Peyer's patch (tissue), 4 donors: ENCODE measurements at places on chromosomes 11 and 22.
A peak's percentile ranks its signal among the peaks of the same experiment; 100 is the strongest.

DNA sequence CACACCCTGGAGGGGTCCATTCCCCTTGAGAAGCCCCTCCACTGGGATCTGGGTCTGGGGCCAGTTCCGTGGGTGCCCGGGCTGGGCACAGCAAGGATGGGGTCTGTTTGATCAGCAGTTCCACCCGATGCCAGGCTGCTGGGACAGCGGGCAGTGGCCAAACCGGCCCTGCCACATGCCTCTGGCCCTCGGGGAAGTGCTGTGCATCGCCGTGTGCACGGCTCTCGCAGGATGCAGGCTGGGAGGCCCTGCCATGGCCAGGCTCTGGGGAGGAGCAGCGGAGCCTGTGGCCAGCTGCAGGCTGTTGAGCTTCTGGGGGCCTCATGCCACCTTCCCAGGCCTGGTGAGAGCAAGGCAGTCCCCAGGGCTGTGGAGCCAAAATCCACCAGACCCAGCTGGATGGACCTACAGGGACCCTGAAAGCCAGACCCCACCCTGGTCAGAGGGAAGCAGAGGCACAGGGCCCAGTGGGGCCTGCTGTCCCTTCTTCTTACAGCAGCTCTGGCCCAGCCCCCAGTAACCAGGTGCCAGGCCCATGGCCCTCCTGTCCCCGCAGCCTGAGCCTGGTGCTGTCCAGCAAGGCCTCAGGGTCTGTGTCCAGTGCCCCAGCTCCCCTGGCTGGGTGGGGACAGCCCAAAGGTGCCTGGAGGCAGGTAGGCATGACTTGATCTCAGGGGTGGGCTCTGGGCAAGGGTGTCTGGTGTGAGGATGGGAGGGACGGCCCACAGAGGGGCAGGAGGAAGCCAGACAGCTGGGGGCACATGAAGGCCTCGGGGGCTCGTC, 57.3 kb downstream of the WNT7B start:
- no peak for DNase-seq

DNA sequence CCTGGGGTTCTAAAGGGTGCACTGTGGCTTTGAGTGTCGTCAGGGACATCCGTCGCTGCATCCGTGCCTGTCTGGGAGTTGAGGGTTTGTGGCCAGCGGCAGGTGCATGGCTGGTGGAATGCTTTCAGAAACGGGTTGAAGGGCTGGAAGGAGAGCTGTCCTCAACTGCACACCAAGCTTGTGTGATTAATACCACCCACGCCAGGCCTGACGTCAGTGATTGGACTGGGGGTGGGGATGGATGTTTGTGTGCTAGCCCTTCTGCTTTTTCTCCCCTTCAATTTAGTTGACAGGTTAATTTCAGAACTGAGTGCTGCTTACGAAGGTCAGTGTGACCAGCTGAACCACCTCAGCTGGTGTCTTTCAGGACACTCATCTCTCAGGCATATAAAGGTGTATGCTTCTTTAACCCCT, 3.2 kb upstream of the GAB2 start:
- peak; percentile 89 for DNase-seq

DNA sequence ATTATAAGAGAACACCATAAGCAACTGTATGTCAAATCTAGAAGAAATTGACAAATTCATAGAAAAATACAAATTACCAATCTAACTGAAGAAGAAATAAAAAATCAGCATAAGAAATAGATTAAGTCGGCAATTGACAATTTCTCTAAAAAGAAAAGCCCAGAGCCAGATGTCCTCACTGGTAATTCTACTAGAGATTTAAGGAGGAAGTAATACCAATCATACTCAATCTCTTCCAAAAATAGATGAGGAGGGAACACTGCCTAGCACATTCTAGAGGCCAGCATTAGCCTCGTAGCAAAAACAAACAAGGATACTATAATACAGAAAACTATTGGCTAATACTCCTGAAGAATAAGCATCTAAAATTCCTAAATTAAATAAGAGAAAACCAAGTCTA, 40.4 kb upstream of the IGLL5 start:
- no peak for DNase-seq

- DNase-seq = no peak
Measured at GRCh38 chr11:129067454-129067853, 124.7 kb downstream of the ARHGAP32 start.

GRCh38 chr11:27726981-27727380, 26.7 kb upstream of the BDNF start:
- DNase-seq = no peak

GRCh38 chr22:45006964-45007390, 2.8 kb downstream of the PHF21B start:
- no peak for DNase-seq

DNA sequence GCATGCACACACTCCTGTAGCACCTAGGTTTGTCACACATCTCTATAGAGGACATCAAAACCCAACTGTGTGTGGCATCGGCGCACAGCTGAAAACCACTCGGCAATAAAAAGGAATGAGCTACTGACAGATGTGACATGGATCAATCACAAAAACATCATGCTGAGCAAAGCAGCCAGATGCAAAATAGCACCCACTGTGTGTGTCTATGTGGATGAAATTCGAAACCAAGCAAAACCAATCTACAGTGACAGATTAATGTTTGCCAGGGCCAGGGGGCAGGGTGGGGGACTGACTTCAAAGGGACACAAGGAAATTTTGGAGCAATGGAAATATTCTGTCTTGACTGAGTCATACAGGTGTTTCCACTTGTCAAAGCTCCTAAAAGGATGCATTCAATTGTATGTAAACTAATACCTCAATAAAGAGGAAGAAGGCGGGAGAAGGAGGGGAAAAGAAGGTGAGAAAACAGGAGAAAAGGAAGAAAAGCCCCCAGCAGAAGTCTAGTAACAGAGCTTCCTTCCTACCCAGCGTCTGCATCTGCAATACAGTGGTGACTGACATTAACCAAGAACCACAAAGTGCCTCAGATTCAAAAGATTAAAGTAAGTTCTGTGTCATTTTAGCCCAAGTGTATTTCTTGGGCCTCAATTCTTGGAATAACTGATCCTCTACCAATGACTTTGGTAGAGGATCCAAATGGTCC, 49.8 kb downstream of the PACSIN2 start:
- no peak for DNase-seq

DNA sequence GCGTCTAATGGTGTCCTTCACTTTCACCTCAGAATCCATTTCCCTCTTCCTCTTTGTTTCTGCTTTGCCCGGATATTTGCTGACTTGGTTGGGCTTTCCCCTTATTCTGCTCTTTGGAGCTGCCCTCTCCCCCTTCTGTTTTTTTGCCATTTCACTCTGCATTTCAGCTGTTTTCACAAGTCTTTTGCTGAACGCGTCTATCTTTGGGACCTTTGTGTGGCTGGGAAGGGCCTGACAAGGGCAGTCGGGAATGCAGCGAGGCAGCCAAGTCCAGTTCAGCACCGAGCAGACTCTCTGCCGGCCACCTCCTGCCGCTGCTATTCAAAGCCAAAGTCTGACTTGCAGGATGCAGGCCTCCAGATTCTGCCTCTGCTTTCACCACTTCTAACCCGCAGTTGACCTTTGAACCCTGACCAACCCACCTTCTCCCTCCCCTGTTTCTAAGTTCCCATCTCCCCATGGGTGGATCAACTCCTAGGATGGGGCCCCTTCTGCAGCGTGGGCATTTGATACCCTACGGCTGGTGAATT, 38.2 kb downstream of the FEZ1 start:
- no peak for DNase-seq

DNA sequence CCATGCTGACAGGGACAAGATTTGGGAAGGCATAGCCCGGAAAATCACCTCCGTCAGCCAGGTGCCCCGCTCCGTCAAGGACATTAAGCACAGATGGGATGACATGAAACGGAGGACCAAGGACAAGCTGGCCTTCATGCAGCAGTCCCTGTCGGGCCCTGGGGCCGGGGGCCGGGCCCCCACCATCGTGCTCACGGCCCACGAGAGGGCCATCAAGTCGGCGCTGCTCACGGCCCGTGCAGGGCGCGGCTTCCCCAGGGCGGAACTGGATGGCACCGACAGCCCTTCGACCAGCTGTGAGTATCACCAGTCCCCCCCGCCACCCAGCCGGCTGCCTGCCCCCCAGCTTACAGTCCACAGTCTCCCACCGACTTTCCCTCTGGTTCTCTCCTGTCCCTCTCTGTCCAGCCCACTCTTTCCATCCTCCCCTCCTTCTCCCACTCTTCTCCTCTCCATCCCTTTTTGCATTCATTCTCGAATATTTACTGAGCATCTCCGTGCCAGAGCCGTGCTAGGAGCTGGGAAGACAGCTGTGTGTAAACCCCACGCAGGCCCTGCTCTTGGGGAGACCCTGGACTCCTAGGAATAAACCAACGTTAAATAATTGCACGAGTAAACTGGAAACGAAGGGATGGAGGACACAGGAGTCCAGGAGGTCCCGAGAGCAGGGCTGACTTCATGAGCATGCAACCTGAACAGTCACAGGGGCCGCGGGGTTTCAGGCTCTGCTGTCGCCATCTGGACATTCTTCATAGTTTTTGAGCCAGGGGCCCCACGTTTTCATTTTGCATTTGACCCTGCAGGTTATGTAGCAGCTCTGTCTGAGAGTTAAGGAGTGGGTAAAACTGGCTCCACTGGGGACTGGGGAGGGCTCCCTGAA, 62.8 kb downstream of the PRDM11 start:
- DNase-seq = no peak

GRCh38 chr11:62501432-62501891, 45.1 kb downstream of the AHNAK start:
- no peak for DNase-seq

DNA sequence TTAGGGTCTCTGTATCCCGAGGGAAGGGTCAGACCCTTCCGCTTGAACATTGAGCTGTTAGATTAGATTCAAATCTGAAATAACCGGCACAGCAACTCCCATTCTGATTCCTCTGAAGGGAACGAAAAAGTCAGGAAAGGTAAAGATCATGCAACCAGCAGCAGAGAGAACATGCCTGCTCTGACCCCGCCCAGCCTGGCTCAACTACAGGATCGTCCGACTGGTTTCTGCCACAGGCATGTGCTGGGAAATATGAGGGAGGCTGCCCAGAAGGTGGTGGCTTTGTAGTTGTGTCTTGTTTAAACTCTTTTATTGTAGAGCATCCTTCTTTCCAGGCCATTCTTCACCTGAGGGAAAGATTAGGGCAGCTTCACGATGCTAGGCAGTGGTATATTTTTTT, 5.0 kb upstream of the MTNR1B start:
- DNase-seq = no peak

DNA sequence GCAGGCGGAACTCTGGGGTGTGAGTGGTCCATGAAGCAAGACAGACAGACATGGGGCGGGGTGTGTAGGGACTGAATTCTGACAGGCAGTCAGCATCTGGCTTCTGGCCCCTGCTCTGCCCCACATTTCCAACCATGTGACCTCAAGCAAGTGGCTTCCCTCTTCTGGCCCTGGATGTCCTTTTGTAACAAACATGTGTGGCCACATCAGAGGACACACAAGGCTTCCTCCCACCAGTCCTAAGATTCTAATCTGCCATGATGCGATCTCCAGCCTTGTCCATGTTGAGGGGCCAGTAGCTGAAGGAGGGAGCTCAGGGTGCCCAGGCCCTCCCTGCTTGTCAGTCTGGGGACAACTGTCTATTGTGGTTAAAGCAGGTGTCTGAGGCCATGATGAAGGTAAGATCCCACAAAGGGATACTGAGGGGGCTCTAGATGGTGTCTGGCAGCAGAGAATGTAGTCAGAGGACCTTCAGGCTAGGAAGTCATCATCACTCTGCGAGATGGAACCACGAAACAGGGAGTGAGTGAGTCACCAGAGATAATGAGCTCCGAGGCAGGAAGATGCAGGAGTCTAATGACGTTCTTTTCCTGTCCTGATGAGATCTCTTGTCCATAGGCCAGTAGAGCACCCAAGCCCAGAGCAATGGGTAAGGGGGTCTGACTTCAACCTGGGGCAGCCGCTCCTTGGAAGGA, 27.4 kb downstream of the DRD2 start:
- no peak for DNase-seq

DNA sequence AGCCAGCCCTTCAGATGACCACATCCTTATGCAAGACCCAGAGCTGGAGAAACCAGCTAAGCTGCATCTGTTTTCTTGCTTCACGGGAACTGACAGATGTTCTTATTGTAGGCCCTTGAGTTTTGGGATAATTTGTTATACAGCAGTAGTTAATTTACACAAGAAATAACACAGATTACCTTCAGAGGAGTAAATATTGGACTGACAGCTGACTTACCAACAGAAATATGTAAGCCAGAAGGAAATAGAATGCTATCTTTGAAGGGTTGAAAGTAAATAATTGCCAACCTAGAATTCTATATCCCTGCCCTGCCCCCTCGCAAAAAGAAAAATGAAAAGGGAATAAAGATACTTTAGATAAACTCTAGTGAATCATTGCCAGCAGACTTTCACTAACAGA, 124.1 kb downstream of the WNT7B start:
- DNase-seq = no peak

GRCh38 chr22:23237201-23237798, 57.0 kb downstream of the BCR start:
- DNase-seq = no peak

DNA sequence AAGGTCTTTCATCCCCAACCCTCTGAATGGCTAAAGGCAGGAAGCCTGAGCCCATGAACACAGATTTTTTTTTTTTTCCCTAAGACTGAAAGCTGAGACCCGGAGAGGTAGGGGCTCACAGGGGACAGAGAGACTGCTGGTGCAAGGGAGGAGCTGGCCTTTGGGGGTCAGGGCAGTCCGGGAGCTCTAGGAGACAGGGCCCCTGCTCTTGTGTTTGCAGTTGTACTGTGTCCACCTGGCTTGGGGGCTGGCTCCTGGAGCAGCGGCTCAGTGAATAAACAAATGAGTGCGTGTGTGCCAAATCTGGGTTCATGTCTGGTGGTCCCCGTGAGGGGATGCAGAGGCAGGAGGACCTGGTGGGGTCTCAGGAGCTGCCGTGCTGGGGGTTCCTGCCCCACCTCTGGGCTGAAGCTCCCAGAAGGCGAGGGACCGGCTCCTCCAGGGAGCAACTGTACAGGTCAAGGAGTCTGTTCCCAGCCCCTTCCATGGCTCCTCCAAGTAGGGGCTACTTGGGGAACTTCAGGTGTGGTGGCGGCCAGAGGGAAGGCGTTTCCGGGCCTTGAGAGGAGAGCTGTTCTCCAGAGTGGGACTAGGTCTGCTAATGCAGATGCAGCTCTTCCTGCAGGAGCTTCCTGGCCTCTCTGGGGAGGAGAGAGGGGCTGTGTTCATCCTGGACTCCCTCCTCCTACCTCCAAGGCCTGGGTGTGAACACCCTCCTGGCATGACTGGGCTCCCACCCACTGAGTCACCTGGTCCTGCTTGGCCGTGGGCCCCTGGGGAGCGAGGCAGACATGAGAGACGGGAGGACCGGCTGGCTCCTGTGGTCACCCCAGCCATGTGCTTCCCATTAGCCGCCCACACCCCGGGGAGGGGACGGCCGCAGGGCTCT, 57.6 kb downstream of the FBXO7 start:
- peak; percentile 58 for DNase-seq

GRCh38 chr11:19874266-19874665, 161.6 kb downstream of the NAV2 start:
- DNase-seq = no peak

GRCh38 chr22:38034278-38034882, 22.8 kb upstream of the PICK1 start:
- peak; percentile 50 for DNase-seq

- DNase-seq = no peak
Measured at GRCh38 chr11:57815476-57815875, 53.9 kb downstream of the CTNND1 start.

- DNase-seq = peak; percentile 85
Measured at GRCh38 chr22:30574095-30574981, at the start of gene GAL3ST1. GAL3ST1 (minus strand) TSS chr22:30574665; CDS start chr22:30557392, 17,273 bp downstream.

- DNase-seq = no peak
Measured at GRCh38 chr11:86761978-86762377, 38.4 kb upstream of the PRSS23 start.
